ENCODE measurements at places on chromosomes 5 and 9.

DNA sequence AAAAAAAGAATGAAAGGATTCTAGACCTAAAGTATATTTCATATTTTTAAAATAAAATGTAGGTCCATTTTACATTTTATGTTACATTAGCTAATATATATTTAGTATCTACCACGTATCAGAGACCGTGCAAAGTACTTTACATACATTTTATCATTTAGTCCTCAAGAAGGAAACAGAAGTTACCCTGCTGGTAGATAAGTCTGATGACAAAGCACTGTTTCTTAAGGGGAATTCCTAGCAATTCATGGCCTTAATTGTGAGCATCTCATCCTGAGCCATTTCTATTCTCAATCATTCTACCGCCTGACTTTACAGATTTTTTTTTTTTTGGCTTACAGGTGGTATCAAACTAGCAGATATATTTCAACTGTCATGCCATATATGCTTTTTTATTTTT lies 367.7 kb downstream of the PRELID2 start:
- no peak for DNase-seq

DNA sequence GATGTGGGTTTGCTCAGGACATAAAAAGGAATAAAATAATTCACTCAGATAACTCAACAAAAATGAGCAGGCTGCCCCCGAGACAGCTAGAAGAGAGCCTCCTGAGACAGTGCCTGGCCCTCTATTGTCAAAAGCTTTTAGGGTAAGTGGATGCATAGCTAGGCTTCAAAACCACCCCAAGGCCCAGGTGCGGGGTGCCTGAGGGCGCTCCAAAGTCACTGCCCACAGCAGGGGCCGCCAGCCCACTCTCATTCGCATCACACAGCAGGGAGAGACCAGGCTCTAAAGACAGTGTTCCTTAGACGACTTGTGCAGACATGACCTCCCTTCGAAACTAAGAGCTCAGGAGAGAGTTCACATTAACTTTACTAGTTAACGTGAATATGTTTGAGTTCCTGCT lies 271.5 kb downstream of the FSTL4 start:
- DNase-seq = no peak

GRCh38 chr9:6090277-6091210 lies 75.1 kb upstream of the RANBP6 start:
- no peak for DNase-seq

- no peak for DNase-seq
Observed at GRCh38 chr9:6399071-6399470, 13.9 kb upstream of the UHRF2 start.

- DNase-seq = no peak
Observed at GRCh38 chr5:143955141-143955540, 143.2 kb downstream of the HMHB1 start.

- no peak for DNase-seq
Observed at GRCh38 chr5:166430491-166431319, 1860.7 kb upstream of the WWC1 start.

DNA sequence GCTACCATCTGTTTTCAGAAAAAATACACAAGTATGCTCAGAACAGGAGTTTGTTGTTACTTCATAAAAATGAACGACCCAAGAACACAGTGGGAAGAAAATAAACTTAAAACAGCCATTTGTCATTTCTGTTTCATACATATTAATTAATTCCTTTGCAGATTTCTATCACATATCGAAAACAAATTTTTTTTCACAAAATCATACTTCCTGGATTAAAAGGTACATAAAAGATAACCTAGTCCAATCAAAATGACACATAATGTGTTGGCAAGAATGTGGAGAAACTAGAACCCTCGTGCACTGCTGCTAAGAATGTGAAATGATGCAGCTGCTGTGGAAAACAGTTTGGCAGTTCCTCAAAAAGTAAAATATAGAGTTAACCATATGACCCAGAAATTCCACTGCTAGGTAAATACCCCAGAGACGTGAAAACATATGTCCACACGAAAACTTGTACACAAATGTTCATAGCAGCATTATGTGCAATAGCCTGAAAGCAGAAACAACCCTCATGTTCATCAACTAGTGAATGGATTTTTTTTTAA lies 46.0 kb downstream of the MYO10 start:
- no peak for DNase-seq

DNA sequence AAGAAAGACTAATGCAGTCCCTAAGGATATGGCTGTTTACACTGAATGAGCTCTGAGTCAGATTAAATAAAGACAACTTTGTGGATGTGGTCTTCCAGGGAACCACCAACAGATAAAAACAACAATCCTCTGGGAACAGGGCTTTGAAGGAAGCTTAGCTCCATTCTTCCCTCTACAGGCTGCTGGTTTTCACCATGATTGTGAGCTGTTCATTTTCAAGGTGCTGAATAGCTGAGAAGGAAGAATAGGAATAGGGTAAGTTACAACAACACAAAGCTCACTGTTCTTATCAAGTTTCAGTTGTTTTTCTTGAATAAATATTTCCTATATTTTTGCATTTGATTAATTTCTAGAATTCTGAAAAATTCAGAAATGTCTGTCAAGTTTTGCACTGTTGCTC lies 25.9 kb upstream of the PTAR1 start:
- no peak for DNase-seq

- DNase-seq = no peak
Observed at GRCh38 chr5:18158166-18158565, 523.9 kb downstream of the TAF11L14 start.

- no peak for DNase-seq
Observed at GRCh38 chr9:5622016-5622415, 6.9 kb upstream of the RIC1 start.

DNA sequence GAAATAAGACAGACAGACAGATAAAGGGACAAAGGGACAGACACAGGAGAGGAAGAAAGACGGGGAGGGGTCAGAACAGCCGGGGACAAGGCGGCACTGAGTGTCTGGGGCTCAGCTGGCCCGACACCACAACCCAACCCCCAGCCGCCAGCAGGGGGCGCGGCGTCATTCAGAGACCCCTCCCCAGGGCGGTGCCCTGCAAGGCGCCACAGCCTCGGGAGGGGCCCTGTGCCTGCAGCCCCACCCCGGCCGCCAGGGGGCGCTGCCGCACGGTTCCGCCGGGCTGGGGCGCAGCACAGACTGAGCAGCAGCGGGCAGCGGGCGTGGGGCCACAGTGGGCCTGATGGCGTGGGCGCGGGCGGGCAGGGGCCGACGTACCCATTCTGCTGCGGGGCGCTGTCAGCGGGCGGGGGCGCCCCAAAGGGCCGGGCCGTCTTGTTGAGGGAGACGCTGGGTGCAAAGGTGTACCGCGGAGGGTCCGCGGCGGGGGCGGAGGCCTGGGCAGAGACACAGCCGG lies 5.9 kb downstream of the PDLIM7 start:
- no peak for DNase-seq

DNA sequence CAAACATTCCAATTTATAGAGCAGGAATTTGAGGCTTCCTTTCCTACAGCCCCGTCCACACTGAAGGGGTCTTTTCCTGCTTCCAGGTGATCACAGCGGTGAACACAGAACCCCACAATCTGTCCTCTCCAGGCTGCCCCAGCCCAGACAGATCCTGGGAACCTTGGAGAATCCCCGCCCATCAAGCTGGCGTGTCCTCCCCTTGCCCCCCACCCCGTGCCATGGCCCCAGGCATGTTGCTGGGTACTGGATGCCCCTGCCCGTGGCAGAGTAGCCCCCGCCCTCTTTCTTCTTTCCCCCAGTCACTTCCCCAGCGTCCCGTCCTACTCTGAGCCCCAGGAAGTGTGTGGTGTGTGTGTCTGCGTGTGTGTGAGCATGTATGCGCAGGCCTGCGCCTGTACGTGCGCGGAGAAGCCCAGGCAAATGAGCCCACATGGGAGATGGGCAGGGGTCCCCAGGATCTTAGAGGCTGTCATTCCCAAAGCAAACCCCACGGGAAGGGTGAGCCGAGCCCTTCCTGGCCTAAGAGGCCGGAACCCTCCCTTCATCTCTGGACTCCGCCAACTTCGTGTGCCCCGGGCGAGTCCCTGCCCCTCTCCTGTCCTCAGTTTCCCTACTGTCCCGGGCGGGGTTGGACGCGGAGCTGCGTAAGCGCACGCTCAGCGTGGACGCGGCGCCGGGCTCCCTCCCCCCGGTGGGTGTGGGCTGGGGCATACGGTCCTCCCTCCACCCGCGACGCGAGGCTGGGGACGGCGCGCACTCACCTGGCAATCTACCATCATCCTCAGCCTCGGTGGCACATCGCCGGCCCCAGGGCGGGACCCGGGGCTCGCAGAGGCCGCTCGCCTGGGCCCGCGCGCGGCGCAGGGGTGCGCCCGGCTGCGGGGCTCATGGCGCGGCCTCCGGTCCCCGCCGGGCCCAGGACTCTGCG lies 15.2 kb downstream of the GBGT1 start:
- DNase-seq = peak; percentile 63

GRCh38 chr9:104826079-104826775 lies 62.3 kb downstream of the NIPSNAP3B start:
- no peak for DNase-seq

GRCh38 chr9:129236441-129237145 lies 58.5 kb upstream of the IER5L start:
- DNase-seq = no peak

- no peak for DNase-seq
Observed at GRCh38 chr5:29697278-29697677, 1496.2 kb upstream of the CDH6 start.

DNA sequence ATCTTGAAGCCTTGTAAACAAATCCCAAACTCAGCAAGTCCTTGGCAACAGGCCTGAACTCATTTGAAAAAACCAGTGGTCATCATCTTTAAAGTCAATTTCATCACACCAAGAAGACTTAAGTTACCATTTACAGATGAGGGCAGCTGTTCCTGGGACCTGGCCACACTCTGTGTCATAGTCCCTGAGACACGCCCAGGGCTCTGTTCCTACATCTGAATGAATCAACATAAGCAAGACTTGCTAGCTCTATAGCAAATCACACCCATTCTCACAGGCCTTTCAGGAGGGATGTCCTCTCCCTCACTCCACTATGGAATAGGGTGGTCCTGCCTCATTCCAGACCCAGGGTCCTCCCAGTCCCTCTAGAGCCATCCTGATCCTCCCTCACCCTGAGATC lies 142.8 kb downstream of the NSG2 start:
- no peak for DNase-seq

GRCh38 chr9:79883073-79883645 lies 311.4 kb downstream of the TLE4 start:
- peak; percentile 14 for DNase-seq

- DNase-seq = no peak
Observed at GRCh38 chr5:36611520-36612274, 5.3 kb downstream of the SLC1A3 start.

GRCh38 chr9:93776256-93776655 lies 178.9 kb downstream of the BARX1 start:
- DNase-seq = no peak

- DNase-seq = no peak
Observed at GRCh38 chr9:135850737-135851136, 56.6 kb downstream of the CAMSAP1 start.

DNA sequence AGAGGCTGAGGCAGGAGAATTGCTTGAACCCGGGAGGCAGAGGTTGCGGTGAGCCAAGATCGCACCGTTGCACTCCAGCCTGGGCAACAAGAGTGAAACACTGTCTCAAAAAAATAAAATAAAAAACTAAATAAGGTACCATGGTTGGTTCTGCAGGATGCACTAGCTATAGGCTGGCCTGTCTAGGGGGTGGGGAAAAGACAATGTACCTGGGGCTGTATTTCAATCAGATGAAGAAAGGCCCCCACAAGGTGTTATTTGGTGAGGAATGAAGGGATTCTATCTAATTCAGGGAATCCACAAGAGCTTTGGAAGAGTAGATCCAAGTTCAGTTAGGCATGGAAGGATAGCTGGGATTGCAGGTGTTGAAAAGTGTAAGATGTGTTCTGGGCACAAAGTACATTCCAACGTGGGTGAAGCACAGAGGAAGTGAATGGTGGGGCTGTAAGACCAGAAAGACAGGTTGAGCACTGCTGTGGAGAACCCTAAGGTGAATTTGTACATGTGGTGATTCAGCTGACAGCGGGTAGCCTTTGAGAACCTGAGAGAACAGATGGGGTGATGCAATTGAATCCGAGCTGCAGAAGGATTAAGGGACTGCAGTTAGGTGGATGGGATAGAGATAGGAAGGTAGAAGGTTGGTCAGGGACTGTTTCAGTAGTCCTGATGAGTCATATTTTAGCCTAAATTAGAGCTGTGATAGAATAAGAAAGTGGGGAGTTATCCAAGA lies 71.8 kb downstream of the CAST start:
- DNase-seq = no peak

GRCh38 chr5:128927644-128928043 lies 37.6 kb upstream of the SLC27A6 start:
- no peak for DNase-seq

DNA sequence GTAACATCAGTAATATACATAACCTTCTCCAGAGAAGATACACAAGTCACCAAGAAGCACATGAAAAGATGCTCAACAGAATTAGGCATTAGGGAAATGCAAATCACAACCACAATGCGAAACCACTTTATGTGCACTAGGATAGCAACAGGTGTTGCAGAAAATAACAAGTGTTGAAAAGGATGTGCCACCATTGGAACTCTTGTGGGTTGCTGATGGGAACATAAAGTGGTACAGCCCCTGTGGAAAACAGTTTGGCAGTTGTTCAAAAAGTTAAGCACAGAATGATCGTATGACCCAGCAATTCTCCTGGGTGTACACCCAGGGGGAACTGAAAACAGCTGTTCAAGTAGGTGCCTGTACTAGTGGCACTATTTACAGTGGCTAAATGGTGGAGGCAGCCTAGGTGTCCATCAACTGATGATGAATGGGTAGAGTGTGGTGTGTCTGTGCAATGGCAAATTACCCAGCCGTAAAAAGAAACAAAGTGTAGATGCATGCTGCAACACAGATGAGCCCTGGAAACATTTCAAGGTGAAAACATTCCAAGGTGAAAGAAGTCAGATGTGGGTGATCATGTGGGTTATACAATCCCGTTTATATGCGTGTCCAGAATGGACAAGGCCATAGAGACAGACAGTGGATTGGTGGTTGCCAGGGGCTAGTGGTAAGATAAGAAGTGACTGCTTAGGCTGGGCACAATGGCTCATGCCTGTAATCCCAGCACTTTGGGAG lies 27.2 kb downstream of the CCDC69 start:
- no peak for DNase-seq

DNA sequence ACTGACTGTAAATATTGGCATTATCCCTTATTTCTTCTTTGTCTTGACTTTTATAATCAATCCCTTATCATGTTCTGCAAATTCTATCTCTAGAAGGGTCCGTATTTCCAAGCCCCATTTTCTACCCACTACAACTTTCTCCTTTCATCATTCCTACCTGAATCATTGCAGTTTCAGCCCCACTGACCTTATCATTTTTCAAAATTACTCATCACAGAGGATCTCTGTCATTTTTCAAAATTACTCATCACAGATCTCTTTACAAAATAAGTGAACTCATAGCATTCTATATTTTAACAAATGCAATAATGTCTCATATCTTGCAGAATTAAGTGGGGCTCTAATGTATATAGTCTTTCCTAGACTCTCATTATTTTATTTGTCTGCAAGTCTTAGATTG lies 256.9 kb upstream of the COX7C start:
- DNase-seq = no peak

- no peak for DNase-seq
Observed at GRCh38 chr5:93161661-93162654, 419.1 kb downstream of the NR2F1-AS1 start.

- no peak for DNase-seq
Observed at GRCh38 chr9:97307500-97308163, at the start of gene CCDC180. TSS of gene CCDC180 (plus strand) at chr9:97307659. CDS start at chr9:97308064, 405 bp downstream.

- no peak for DNase-seq
Observed at GRCh38 chr5:175582697-175583096, 75.2 kb upstream of the HRH2 start.
